ENCODE measurements at places on chromosomes 7 and 10. TPM values are rescaled to one million over a fixed set of nuclear protein-coding genes. Genes with fewer than 3 reads are reported as not detected.

The LARP4B gene
- 50.6 TPM for total RNA-seq

The DEPP1 gene
- 7.4 TPM for total RNA-seq

The ADRB1 gene
- 0.22 TPM for total RNA-seq

GRCh38 chr10:60044242-60044641 is 137.9 kb upstream of the CCDC6 start:
- no peak for DNase-seq

DNA sequence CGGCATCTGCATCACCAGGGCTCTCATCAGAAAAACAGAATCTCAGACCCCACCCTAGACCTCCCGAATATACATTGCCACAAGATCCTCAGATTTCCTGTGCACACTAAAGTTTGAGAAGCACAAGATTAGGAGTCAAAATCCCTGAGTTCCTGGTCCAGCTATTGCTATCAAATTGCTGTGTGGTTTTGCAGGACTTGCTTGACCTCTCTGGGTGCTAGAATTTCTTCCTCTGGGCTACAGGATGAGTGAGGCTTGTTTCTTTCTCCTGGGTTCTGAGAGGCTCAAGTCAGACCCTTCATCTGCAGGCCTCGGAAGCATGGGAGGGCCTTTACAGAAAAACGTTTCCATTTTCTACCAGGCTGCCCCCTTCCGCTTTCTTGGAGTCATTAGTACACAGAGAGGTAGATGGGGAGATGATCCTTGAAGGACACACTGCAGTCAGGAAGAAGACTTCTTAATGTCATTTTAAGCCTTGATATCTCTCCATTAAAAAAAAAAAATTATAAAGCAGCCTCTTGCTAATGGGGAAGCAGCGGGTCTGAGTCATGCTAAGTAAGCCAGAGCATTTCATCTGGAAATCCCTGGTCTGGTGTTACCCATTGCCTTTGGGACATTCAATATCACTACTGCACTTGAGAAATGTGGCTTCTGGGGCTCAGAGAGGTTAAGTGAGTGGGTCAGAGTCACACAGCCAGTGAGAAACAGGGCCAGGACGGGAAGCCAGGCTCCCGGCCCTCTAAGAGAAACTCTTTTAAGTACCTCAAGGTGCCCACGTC is 173.5 kb downstream of the KCNMA1 start:
- DNase-seq: no peak

- no peak for DNase-seq
These were observed 43.7 kb downstream of the CH25H start for GRCh38 chr10:89163265-89163995.

DNA sequence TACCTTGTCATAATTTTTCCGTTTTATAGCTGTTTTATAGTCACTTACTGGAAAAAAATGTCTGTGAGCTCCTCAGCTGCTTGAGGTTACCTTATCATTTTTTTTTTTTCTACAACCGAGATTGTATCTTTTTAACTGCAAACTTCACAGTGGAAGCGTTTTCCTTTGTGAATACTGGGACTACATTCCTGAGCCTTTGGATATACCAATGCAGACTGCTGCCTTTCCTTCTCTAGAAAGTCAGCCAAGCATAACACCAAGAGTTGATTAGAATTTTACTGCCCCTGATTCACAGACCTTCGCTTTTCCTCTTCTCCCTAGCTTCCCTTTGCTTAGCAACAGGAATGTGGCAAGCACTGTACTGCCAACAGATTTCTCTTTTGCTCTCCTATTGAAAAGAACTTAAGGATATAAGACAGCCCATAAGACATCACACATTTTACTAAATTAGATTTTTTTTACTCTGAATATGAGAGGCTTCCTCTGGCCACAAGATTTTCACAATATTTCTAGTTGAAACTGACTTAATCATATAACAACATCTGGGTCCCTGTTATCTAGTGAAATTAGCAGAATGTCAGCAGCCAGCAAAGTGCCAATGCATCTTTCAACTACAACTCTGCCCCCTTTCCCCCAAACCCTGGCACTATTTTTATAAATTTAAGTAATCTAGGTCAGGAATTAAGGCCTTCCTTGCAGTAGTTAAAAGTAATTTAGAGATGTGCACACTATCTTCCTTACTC is 170.6 kb downstream of the PRKG1 start:
- DNase-seq: peak; percentile 56

DNA sequence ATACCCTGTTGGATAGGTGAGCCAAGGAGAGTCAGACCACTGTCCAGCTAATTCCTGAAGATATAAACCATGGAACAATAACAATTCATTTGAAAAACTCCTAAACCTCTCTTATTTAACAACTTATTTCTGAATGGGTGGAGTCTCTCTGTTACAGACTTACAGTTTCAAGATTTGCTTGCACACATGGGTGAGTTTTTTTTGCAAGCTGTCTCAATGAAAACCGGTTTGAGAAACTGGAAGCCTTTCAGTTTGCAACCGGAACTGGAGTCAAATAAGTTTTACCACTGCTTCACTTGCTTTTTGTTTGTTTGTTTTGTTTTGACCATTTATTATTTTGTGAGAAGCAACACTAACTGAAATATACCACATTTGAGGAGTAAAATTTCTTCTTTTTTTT is 243.8 kb downstream of the MTERF1 start:
- DNase-seq: no peak

GRCh38 chr10:42988069-42988468 is 88.8 kb upstream of the RET start:
- no peak for DNase-seq

DNA sequence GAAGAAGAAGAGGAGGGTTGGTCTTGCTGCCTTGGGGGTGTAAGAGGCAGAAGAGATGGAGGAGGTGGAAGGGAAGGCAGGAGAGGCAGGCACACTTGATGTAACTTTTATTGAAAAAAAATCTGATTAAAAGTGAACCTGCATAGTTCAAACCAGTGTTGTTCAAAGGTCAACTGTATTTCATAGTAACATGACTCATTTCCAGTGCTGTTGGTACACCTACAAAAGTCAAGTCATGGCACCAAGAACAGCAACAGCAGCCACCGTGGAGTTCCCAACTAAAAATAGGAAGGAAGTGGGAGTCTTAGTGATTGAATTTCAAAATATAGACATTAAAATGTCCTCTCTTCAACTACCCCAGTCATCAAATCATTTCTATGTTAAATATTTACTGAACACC is 88.5 kb downstream of the CTNNA3 start:
- DNase-seq: peak; percentile 43
